M059J (cell line): ENCODE measurements at places on chromosomes 12 and 14. TPM values are rescaled to one million over a fixed set of nuclear protein-coding genes. Genes with fewer than 3 reads are reported as not detected.

- peak; percentile 64 for DNase-seq
Observed at GRCh38 chr12:96196781-96197180, 2.6 kb downstream of the ELK3 start.

- no peak for DNase-seq
Observed at GRCh38 chr12:62258941-62259630, 1.1 kb upstream of the USP15 start.

DNA sequence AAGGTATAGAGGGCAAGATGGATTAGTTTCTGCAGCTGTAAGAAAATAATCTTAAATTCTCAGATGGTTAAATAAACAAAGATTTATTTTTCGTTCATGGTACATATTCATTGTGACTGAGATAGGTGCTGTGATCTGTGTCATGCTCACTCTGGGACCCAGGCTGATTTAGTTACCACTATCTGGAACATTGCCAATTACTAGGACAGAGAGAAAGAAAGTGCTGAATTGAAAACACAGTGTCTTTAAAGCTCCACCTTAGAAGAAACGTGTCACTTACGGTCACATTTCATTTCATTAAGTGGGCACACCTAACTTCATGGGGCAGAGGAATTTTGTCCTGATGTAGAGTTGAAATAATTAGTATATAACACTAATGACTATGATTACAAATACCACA is 430.0 kb downstream of the CCDC91 start:
- DNase-seq = no peak

DNA sequence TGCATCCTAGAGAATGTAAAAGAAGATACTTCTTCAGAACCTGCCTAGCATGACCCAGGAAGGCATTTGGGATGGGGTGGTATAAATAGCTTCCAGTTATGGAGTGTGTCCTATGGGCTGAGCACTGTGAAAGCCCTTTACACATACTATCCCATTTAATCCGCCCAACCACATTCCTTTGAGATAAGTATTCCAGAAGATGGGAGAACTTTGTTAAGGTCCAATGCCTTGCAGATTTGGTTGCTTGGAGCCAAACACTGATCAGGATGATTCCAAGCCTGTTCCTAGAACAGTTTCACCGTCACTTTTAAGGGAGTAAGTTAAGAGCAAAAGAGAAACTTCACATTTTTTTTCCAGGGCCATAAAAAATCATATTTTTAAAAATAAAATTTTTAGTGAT is 82.5 kb upstream of the CLMN start:
- no peak for DNase-seq

Gene AMN
- total RNA-seq = not detected in 2 replicates

DNA sequence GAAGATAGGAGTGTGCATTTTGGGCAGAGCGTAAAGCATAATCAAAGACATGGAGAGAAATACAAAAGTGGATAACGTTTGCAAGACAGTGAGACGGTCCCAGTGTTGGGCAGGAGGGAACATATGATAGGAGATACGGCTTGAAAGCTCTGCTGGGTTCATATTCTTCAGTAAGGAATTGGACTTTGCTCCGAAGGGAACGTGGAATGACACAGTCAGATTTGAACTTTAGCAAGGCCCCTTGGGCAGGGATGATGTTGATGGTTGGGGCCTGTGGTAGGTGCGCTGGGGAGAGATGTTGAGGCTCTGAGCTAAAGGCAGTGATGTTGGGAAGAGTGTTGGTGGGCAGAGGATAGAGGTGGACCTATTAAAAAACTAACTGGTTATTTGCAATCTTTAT is 143.5 kb upstream of the TBX3 start:
- no peak for DNase-seq

GRCh38 chr14:74864198-74864597 is 11.7 kb downstream of the PROX2 start:
- no peak for DNase-seq

DNA sequence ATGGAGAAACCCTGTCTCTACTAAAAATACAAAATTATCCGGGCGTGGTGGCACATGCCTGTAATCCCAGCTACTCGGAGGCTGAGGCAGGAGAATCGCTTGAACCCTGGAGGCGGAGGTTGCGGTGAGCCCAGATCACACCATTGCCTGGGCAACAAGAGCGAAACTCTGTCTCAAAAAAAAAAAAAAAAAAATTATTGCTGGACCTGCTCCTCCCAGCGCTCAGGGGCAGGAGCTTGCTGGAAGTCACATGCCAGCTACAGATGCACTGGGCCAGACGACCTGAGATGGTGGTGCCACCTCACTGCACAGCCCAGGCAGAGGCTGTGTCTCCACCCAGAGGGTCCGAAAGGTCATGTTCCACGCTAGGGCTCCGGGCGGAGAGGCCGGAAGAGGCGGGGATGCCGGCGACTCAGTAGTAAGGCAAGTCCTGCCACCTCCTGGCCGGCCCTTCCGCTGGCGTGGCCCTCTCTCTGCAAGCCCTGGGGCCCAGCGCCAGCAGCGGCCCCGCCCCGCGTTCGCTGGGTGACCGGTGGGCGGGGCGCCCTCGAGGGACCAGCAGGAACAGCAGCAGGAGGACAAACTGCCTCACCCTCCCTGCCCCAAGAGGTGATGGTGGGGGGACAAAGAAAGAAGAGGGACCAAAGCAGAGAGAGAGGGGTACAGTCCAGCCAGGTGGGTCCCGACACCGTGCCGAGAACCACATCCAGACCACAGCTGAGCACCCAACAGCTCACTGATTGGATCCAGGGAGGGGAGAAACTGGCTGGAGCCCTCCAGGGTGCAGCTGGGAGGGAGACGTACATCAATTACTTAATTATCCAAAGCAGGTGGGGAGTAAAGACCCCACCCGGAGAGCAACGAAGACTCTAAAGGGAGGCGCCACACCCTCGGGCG is 3.6 kb upstream of the RHOF start:
- DNase-seq = peak; percentile 93

DNA sequence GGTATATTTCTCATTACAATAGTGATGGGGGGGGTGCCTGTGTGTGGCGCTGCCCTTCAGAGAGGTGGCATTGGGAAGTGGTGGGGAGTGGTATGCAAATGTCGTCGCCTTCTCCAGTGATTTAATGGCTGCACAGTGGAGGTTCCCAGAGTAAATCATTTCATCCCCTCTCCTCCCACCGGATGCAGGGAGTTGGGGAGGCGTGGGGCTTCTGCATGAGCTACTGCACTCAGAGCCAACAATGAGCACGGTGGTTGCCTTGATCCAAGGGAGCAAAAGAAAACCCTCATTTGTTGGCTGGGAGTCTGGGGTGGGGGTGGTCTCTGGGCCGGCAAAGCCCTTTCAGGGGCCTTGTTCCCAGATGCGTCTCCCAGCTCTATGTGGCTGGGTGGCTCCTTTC is 124.3 kb downstream of the AACS start:
- no peak for DNase-seq

- no peak for DNase-seq
Observed at GRCh38 chr12:103442822-103443221, 52.9 kb downstream of the C12orf42 start.
